ENCODE measurements at places on chromosomes 1 and 21.

DNA sequence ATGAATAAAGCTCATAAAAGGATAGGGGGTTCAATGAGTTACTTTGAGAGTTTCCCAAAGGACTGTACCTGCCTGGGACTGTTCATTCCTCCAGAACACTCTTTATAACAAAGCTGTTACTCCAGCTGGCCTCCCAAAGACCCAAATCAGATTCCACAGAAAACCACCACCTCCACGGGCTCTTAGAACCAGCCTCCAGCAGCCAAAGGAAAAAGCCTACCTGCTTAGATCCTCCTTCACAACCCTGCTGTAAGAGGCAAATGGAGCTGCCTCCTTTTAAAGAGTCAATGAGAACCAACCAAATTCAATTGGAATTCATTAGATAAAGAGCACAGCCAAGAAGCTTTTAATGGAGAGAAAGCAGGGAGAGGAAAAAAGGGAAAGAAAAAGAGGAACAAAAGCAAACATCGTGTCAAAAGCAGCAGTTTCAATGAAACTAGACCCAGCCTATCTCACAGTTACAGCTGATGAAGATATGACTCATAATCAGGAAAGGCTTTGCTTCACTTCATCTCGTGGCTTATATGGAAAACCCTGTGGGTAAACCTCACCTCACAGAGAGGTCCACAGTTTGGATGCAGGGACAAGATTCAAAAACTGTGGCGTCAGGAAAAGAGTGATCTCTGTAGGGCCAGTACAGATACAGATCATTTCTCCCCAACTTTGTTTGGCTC lies 27.8 kb upstream of the FMO4 start:
- DNase-seq = no peak

GRCh38 chr1:10594595-10595223 lies 120.0 kb downstream of the PEX14 start:
- no peak for DNase-seq

DNA sequence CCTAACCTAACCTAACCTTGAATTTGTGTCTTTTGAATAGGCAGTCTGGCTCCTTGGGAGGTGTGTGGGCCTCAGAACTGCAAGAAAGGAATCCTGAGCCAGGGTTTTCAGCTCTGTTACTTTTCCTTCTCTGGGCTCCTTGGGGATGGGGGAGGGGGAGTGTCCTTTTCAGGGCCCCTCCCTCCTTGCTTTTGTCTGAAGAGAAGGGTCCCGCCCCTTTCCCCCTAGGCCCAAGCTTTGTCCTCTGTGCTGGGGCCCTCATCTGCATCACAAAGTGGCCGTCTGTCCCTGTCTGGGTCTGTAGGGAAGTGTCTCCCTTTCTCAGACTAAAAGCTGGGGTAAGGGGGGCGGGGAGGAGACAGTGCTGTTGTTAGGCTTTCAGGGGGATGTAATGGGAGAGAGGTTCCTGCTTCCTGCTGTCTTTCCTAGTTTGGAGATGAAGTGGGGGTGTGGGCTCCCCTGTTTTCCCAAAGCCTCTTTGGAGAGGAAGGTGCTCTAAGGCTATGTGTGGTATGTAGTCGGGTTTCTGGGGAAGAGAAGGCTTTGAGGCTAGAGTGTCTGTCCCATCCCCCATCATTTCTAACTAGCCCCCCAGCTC lies 3.1 kb downstream of the AGO1 start:
- DNase-seq = no peak

DNA sequence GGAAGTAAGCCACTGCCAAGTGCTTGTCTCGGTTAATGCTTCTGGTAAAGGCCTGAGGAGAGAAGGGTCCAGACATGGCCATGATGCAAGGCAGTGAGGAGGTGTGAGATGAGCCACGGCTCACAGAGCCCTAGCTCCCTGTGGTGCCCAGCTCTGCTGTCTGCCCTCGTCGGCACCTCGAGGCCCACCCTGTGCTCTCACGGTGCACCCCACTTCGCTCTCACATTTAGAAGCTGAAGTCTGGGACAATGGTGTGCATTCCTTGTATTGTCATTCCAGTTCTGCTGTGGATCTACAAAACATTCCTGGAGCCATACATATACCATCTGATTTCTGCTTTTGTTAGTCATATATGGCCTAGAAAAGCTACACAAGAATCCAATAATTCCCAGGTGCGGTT lies 3.3 kb downstream of the NCF2 start:
- DNase-seq = no peak

DNA sequence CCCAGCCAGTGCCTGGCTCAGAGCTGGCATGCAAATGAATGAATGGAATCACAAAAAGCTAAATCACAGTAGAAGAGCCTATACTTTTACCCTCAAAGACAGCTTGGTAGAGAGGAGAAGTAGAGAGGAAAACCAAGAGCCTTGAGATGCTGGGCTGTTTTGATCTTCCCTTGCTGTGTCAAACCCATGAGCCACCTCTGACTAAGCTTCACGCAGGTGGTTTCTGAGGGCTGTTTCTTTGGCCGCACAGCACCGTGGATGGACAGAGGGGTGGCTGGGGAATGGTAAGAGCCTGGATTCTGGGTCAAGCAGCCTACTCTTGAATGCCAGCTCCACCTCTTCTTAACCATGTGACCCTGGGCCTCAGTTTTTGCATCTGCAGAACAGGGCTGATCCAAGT lies 18.6 kb downstream of the ABCG1 start:
- DNase-seq = no peak

GRCh38 chr1:41792485-41792770 lies 126.3 kb downstream of the HIVEP3 start:
- DNase-seq = no peak

GRCh38 chr1:167052389-167052788 lies 37.8 kb downstream of the GPA33 start:
- peak; percentile 35 for DNase-seq

- no peak for DNase-seq
Measured at GRCh38 chr1:115426231-115426771, 88.3 kb upstream of the NGF start.

GRCh38 chr1:76892675-76893074 lies 25.4 kb downstream of the ST6GALNAC5 start:
- no peak for DNase-seq

DNA sequence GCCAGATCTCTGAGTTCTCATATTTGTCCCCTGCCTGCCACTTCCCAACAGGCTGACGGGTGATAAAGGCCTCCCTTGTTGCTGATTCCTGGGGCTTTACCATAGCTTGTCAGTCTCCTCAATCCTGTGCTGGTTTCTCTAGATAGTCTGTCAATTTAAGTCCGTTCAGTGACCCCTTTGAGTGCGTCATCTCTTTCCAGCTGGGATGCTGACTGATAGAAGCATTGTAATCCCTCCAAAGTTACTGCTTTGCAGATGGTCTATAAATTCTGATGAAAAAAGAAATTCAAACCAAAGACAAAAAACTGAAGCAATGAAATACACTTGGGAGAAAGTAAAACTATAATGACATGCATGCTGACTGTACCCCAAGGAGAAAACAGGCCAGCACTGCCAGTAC lies 28.3 kb downstream of the RHOU start:
- no peak for DNase-seq

- DNase-seq = no peak
Measured at GRCh38 chr1:33842348-33842747, 21.5 kb upstream of the HMGB4 start.

DNA sequence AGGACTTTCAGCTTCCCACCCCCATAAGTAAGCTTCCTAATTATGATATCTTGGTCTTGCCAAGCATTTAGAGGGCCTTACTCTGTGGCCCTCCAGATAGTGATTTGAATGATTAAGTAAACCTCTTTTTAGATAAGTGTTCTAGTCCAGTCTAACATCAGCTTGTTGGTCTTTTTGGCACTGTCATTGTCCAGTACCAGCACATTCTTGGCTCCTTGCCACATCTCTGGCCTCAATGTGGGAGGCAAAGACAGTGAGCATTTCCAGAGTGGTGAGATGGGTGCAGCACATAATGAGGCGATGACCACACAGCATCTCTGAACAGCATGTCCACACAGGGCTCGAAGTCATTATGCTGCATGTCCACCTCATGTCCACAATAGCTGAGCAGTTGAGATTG lies 6.1 kb downstream of the CAPZA1 start:
- DNase-seq = no peak

GRCh38 chr1:36557041-36558000 lies 74.6 kb upstream of the CSF3R start:
- DNase-seq = no peak

GRCh38 chr1:177210071-177210470 lies 39.3 kb downstream of the BRINP2 start:
- no peak for DNase-seq

DNA sequence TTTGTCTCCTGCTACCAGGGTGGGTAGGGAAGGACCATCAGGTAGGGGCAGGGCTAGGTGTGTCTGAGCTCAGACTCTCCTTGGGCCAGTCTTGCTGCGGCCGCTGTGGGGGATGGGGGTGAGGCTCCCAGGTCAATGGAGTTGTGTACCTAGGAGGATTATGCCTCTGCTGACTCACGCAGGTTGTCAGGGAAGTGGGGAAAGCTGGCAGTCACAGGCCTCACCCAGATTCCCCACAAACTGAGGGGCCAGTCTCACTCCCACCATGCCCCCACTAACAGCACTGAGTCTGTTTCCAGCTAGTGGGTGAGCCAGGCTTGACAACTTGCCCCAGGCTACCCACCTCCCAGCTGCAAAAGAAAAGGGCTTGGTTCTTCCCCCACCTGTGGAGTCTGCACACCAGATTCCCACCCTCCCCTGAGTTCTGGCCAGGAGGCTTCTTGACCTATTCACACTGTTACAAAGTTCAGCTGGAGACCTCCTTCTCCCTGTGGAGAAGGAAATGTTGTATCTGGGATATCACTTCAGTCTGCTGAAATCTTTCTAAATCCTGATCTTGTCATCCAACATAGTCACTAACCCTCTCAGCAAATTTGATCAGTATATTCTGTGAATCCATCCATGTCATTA lies 69.2 kb upstream of the GJA8 start:
- no peak for DNase-seq

DNA sequence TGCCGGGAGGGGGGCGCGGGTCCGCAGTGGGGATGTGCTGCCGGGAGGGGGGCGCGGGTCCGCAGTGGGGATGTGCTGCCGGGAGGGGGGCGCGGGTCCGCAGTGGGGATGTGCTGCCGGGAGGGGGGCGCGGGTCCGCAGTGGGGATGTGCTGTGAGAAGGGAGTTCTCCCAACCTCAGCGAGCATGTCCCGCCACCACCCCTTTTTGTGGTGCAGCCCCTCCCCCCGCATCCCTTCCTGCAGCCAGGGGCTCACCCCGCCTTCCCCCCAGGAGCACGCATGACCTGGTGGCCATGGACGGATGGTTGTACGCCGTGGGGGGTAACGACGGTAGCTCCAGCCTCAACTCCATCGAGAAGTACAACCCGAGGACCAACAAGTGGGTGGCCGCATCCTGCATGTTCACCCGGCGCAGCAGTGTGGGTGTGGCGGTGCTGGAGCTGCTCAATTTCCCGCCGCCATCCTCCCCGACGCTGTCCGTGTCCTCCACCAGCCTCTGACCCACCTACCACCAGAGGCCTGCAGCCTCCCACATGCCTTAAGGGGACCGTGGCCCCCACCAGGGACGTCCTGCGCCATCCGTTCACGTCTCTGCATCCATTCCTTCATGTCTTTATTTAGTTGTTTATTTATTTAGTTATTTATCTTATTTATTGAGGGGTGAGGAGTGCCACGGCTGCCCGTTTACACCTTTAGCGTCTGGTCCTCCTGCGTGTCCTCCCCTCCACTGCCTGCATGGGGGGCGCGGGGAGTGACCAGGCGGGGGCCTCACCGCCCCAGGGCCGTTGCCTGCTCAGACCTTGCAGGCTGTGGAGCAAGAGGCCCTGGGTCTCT lies 1.4 kb upstream of the PLEKHN1 start:
- DNase-seq = no peak

DNA sequence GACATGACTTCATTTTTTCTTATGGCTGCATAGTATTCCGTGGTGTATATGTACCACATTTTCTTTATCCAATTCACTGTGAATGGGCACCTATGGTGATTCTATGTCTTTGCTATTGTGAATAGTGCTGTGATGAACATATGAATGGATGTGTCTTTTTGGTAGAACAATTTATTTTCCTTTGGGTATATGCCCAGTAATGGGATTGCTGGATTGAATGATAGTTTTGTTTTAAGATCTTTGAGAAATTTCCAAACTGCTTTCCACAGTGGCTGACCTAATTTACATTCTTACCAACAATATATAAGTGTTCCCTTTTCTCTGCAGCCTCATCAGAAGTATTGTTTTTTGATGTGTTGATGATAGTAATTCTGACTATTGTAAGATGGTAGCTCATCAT lies 361.7 kb upstream of the SGIP1 start:
- no peak for DNase-seq

DNA sequence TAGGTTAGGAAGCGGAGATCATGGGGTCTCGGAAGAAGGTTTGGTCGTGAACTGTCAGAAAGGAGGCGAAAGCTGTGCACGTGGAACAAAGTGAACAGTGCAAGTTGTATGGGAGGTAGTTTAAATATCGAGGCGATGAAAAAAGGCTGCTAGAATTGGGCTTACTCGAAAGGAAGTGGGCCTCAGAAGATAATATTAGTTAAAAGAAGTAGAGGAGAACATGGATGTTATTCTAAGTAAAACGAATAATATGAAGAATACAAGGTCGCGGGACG lies 571 bp downstream of the WDR3 start:
- no peak for DNase-seq

DNA sequence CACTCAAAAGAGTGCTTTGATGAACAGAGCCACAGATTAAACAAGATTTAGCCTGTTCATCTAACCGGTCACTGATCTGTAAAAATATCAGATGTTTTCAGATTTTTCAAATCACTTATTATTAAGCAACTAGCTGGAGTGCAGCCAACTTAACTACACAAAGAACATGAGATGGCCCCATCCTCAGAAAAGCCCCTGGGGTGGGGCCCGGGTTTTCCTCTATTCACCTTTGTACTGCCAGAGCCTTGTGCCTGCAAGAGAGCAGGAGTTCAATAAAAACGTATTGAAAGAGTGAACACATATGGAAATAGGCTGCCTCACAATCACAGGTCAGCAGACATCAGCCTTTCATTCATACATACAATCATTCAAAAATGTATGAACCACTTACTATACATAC lies 516.1 kb downstream of the OMA1 start:
- no peak for DNase-seq

DNA sequence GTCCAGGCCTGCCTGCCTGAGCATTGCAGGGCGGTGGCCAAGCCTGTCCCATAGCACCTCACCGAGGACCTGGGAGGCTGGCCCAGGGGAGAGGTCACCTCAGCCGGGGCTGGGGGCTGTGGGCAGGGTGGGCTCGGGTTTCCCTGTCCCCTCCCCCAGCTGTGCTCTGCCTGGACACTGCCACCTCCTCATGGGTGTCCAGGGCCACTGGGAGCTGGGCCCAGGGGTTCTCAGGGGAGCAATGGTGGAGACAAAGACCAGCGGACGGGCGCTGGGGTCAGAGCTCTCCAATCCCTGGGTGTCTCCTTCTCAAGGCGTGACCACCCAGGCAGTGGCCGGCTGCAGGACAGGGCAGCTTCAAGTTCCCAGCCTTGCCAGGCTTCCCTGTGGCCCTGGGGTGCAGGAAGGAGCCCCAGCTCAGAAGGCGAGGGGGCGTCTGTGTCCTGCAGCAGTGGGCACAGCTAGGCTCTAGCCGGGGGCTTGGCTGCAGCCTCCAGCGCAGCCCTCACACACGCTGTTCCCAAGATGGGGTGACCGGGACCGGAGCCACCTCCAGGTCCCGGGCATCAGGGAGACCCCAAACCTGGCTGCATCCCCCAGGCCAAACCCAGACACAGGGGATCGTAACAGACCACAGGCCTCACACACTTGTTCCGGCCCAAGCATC lies 29.0 kb downstream of the TP73 start:
- DNase-seq = no peak

GRCh38 chr1:201450721-201451291 lies 18.2 kb downstream of the PHLDA3 start:
- DNase-seq = no peak

- no peak for DNase-seq
Measured at GRCh38 chr1:109444346-109444745, 18.1 kb upstream of the PSMA5 start.
